Lower lobe of right lung (tissue), 2 donors: ENCODE measurements at places on chromosomes 6 and 20. TPM values are rescaled to one million over a fixed set of nuclear protein-coding genes. Genes with fewer than 3 reads are reported as not detected.

DNA sequence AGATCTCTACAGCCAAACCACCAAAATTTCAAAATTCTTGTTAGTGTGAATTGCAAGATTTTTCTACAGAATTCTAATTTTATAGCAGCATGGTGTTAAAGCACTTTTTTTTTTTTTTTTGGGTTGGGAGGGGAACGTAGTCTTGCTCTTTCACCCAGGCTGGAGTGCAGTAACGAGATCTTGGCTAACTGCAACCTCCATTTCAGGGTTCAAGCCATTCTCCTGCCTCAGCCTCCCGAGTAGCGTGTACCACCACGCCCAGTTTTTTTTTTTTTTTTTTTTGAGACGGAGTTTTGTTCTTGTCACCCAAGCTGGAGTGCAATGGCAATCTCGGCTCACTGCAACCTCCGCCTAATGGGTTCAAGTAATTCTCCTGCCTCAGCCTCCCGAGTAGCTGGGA lies 11.5 kb downstream of the ARHGAP18 start:
- no peaks in the 10 kb centered on the region for H3K36me3 ChIP-seq
- no peak overlapping the region for H3K4me3 ChIP-seq
- no peaks in the 10 kb centered on the region for H3K27me3 ChIP-seq
- peaks cover 72% of the 10 kb centered on the region for H3K4me1 ChIP-seq
- no peak overlapping the region for H3K27ac ChIP-seq

DNA sequence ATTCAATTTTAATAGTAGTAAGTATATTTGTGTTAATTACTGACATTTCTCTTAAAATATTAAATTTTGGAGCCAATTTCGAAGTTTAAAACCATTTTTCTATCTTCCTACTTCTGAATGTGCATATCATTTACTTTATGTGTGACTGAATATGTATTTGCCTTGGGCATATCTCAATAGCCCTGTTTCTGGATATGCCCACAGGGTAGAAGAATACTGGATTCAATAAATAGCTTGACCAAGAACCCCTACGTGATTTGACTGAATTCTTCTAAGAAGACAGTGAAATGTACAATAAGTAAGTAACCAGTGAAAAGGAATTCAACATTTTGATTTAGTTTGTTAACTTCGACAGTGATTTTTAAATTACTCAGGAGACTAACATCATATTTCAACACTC lies 7.8 kb downstream of the HMGN3 start:
- H3K4me1 ChIP-seq: peaks cover 10% of the 10 kb centered on the region
- no peak overlapping the region for H3K27ac ChIP-seq
- no peaks in the 10 kb centered on the region for H3K27me3 ChIP-seq
- no peak for DNase-seq
- H3K4me3 ChIP-seq: no peak overlapping the region
- H3K36me3 ChIP-seq: no peaks in the 10 kb centered on the region

DNA sequence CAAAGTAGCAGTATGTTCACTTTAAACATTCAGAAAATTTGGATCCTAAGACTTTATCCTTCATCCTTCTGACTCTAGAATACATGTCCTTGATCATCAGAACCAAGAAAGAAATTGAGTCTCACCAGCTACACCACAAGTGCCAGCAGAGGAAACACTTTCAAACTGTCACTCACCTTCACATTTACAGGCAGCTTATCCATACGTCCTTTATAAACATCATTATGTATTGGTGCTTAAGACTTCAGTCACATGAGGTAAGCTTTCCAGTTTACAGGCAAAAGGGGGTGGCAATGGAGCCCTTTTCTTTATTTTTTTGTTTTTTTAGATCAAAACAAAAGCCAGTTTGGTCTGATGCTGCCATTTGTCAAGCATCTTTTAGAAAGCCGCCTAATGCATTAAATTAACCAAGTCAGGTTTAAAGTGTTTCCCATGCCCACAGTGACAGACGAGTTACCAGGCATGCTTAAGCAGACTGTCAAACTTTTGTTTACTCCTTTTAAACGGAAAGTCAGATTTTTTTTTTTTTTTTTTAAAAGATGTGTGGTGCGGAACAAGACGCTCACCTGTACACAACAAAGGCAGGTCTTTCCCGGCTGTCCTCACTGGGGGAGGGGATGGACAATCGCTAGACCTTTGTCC lies 952 bp upstream of the BRPF3 start:
- peak overlapping the region; percentile 66 for H3K4me3 ChIP-seq
- peaks cover 15% of the 10 kb centered on the region for H3K4me1 ChIP-seq
- DNase-seq: no peak
- no peaks in the 10 kb centered on the region for H3K27me3 ChIP-seq
- H3K27ac ChIP-seq: peak overlapping the region; percentile 94

DNA sequence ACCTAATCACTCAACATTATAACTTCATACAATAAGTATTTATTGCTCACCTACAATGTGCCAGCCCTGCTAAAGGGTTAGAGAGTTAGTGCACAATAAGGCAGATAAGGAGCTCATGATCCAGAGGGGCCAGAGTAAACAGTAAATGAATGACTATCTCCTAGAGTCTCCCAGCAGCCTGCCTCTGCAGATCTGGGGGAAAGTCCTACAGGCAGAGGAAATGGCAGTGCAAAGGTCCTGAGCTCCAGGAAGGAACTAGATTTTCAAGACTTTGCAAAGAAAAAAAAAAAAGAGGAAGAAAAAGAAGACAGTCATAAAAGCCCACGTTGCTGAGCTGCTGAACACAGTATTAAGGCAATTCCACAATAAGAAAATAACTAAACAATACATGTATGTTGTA lies 160.1 kb downstream of the SIM1 start:
- no peaks in the 10 kb centered on the region for H3K27me3 ChIP-seq
- H3K4me3 ChIP-seq: no peak overlapping the region
- H3K27ac ChIP-seq: no peak overlapping the region
- no peaks in the 10 kb centered on the region for H3K4me1 ChIP-seq
- H3K36me3 ChIP-seq: no peaks in the 10 kb centered on the region
- DNase-seq: no peak

GRCh38 chr6:28600245-28600644 lies 74.6 kb downstream of the GPX5 start:
- H3K4me1 ChIP-seq: no peaks in the 10 kb centered on the region
- DNase-seq: no peak
- no peaks in the 10 kb centered on the region for H3K36me3 ChIP-seq
- H3K27ac ChIP-seq: no peak overlapping the region
- peaks cover 19% of the 10 kb centered on the region for H3K27me3 ChIP-seq

GRCh38 chr6:119299694-119300093 lies 49.9 kb downstream of the MAN1A1 start:
- no peak for DNase-seq
- no peaks in the 10 kb centered on the region for H3K4me1 ChIP-seq
- no peak overlapping the region for H3K27ac ChIP-seq

DNA sequence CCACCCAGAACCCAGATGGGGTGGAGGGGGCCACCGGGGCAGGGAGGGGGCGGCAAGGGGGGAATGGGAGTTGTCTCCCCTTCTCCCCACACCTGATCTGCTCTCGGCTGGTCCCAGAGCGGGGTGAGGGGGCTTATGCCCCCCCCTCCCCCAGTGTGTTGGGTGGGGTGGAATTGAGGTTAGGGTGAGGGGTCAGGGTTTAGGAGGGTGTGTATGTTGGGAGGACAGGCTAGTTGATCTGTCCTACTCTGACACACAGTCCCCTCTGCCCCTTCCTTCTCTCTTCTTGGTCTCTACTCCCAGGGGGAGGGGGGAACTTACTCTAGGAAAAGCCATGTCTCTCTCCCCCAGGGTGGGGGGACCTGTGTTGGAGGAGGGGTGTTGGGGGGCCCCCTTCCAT lies 1.9 kb upstream of the ZBTB9 start:
- no peaks in the 10 kb centered on the region for H3K27me3 ChIP-seq
- H3K36me3 ChIP-seq: peaks cover 28% of the 10 kb centered on the region
- no peak for DNase-seq
- H3K27ac ChIP-seq: no peak overlapping the region

- peaks cover 14% of the 10 kb centered on the region for H3K36me3 ChIP-seq
- no peak for DNase-seq
- H3K4me3 ChIP-seq: no peak overlapping the region
- peaks cover 54% of the 10 kb centered on the region for H3K4me1 ChIP-seq
- no peaks in the 10 kb centered on the region for H3K27me3 ChIP-seq
- H3K27ac ChIP-seq: no peak overlapping the region
These were observed 41.0 kb downstream of the QKI start for GRCh38 chr6:163455552-163455951.

DNA sequence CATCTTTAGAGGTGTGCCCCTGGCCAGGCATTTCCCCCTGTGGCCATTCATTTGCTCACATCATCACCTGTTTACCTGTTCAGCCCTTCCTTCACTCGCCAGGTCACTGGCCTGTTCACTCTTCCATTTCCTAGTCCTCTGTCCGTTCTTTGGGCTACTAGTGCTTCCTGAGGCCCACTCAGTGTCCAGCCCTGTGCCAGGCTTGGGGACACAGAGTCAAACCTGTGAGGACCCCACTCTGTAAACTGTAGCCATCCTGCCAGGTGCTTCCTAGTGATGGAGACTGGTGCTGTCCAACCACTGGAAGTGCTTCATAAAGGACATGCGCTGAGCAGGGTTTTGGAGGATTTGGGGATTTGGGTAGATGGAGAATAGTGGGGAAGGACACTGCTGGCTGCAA lies 3.5 kb downstream of the DLGAP4 start:
- H3K4me1 ChIP-seq: peaks cover 8% of the 10 kb centered on the region
- H3K36me3 ChIP-seq: no peaks in the 10 kb centered on the region
- H3K27ac ChIP-seq: no peak overlapping the region
- DNase-seq: no peak
- peaks cover 76% of the 10 kb centered on the region for H3K27me3 ChIP-seq

DNA sequence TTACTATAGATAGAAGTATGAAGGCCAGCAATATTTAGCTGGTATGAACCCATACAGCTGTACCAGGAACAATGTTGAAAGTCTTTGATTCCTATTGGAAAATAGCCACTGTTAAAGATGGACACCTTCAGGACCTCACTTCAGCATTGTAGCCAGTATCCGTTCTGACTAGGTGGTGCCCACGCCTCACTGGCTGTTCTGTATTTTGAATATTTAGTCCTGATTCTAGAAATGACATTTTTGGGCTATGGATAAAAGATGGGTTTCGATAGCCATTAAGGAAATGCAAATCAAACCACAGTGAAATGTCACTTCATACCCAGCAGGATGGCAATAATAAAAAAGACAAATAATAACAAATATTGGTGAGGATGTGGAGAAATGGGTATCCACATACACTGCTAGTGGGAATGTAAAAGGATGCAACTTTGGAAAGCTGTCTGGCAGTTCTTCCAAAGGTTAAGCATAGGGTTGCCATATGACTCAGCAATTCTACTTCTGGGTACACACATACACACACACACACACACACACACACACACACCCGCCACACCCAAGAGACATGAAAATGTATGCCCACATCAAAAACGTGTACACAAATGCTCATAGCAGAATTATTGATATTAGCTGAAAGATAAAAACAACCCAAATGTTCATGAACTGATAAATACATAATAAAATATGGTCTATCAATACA lies 56.8 kb downstream of the UTRN start:
- H3K4me1 ChIP-seq: peaks cover 89% of the 10 kb centered on the region
- no peak for DNase-seq
- H3K4me3 ChIP-seq: no peak overlapping the region
- H3K36me3 ChIP-seq: no peaks in the 10 kb centered on the region
- H3K27me3 ChIP-seq: no peaks in the 10 kb centered on the region

DNA sequence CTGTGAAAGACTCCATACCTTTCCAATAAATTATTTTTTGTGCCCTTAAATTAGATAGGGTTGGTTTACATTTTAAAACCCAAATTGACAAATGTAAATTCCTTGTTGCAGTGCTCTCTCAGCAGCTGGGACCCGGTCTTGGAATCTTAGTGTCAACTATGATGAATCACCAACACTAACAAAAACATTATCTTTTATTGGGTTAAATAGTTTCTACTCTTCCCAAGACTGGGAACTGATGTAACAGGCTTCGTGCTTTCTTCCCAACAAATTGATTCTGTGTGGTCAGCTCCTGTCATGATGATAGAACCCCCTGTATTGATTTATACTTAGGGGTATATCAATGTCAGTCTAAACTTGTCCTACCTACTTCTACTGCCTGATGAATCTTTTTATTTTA lies 23.2 kb upstream of the AHI1 start:
- no peak overlapping the region for H3K27ac ChIP-seq
- no peaks in the 10 kb centered on the region for H3K27me3 ChIP-seq
- H3K4me1 ChIP-seq: no peaks in the 10 kb centered on the region
- DNase-seq: no peak
- no peak overlapping the region for H3K4me3 ChIP-seq
- H3K36me3 ChIP-seq: no peaks in the 10 kb centered on the region

RNF8 gene
- total RNA-seq: 13.1 TPM

CLPSL1 gene
- not detected for total RNA-seq

TPX2 gene
- total RNA-seq: 1.9 TPM

AKAP12 gene
- total RNA-seq: 38.8 TPM

TRIM31 gene
- total RNA-seq: 0.62 TPM
